ENCODE measurements at places on chromosomes 16 and 17.

DNA sequence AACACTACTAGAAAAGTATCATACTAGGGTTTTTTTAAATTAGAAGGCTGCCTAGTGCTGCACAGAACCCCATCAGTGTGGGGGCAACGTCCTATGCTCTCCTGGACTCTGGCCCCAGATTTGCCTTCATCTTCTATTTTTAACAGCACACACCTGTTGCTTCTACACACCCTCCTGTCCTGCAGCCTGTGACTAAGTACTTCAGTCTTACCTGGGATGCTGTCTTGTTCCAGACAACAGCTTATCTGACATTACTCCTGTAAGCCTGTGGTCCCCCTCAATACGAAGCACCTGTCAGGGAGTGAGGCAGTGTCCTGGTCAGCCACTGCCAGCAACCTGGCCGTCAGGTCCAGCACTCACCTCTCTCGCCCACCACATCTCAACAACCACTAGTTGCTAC is 247.6 kb upstream of the PSMD7 start:
- no peak for DNase-seq

DNA sequence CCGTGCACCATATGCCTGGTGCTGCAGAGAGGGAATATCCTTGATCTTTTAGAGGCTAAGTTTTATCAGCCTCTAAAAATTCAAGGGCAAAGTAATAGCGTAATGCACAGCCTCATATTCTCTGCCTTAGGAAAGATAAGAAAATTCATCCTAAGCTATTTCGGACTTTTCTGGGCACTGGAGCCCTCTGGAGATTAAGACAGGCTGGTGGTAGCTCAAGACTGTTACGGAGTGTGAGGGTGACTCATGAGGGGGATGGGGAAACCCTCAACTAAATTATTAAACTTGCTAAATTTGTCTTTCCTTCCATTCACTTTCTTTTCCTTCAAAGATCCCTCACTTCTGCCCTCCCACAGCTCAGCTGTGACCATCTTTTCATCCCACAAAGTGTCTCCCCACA is 73.3 kb downstream of the RPH3AL start:
- no peak for DNase-seq

DNA sequence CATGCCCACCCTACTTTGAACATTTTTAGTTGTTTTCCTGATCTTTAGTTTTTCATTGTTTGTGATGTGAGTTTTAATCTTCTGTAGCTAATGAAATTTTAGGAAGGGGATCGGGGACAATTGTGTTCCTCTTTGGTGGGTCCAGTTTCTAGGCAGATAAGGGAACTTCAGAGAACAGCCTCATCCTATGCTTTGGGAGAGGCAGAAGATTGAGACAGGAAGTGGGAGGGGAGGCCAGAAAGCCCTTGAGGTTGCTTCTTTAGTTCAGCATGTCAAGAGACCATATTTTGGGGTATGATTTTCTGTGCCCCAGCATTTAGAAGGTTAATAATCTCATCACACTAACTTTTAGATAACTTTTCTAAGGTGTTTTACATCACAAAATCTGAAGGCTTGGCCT is 191.0 kb downstream of the TANC2 start:
- no peak for DNase-seq

GRCh38 chr16:27500801-27501200 is 48.9 kb downstream of the GTF3C1 start:
- no peak for DNase-seq

- DNase-seq = no peak
Measured at GRCh38 chr16:84329016-84329415, 34.3 kb downstream of the WFDC1 start.

DNA sequence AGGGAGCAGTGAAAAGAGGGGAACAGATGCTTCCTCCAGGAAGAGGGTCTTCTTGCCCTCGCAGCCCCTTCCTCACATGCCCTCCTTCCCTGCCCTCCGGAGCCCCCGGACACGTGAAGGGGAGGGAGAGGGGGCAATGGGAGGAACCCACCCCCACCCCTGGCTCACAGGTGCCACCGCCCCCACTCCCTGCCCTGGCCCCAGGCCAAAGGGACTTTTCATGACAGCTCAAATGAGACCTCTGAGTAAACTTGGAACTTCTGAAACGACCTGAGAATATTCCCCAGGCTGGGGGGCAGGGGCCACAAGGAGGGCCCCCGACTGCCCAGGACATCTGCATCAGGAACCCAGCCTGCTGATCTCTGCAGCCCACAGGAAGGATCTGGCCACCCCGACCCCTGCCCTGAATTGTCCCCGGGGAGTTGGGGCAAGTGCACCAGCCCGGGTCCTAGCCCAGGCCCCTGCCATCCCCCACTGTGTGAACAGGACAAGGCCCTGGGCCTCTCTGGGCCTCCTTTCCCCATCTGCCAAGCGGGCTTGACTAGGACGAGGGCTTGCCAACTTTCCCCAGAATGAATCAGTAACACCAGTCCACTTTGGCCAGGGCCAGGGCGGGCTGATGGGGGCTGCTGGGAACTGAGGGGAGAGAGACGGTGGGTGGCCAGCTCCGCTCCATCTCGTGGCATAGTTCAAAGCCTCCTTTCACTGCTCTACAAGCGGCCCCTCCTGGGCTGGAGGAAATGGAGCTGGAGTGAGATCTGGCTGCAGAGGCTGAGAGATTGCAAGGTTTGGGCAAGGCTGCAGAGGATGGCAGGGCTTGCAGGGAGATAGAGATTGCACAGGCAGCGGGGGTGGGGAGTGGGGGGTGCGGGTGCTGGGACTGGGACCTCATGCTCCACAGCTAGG is 3.8 kb downstream of the IL21R start:
- DNase-seq = no peak

DNA sequence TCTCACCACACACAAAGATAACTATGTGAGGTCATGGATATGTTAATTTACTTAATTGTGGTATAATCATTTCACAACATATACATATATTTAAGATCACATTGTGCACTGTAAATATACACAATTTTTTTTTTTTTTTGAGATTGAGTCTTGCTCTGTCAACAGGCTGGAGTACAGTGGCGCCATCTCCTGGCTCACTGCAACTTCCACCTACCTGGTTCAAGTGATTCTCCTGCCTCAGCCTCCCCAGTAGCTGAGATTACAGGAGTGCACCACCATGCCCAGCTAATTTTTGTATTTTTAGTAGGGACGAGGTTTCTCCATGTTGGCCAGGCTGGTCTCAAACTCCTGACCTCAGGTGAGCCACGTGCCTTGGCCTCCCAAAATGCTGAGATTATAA is 11.5 kb upstream of the PRSS54 start:
- peak; percentile 22 for DNase-seq

DNA sequence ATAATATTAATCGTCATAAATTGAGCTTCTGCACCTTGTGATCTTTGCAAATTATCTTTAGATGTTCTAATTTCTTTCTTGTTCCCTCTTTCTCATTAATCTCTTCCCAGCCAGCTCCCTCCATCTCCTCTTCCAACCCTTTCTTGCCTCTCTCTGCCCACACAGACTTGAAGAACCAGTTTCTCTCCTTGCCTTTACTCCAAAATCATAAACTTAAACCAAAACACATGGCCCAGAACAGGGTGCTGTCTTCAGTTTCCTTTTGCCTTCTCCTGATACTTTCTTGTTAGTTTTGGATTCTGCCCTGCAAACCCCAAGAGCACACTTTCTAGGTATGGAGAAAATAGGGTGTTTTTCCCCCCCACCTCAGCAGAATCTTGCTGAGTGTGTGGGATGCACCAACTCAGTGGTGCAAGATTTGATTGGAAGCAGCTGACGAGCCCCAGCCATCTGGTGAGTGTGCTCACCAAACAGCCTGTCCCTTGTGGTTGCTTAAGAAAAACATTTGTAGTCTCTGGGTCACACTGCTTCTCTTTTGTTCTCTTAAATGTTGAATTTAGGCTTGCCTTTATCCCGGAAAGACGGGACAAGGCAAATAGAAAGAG is 175.8 kb upstream of the MAF start:
- DNase-seq = no peak

GRCh38 chr16:89607937-89608740 is 5.3 kb upstream of the DPEP1 start:
- DNase-seq = no peak
